ENCODE measurements at places on chromosomes 5 and 9. TPM values are rescaled to one million over a fixed set of nuclear protein-coding genes. Genes with fewer than 3 reads are reported as not detected.
A peak's percentile ranks its signal among the peaks of the same experiment; 100 is the strongest.

ZNG1E gene
- total RNA-seq, result 65.6 TPM

CNTNAP3 gene
- 20.6 TPM for total RNA-seq

DBH gene
- total RNA-seq, result not detected

PCDHA1 gene
- total RNA-seq, result not detected

PCDHGA6 gene
- 2.1 TPM for total RNA-seq

FXN gene
- 16.5 TPM for total RNA-seq

CARD9 gene
- 3.5 TPM for total RNA-seq

C9orf152 gene
- 10.4 TPM for total RNA-seq

CCDC187 gene
- 20.4 TPM for total RNA-seq

ZER1 gene
- 34.3 TPM for total RNA-seq

SHC3 gene
- total RNA-seq, result 12.6 TPM

ADRA1B gene
- 6.6 TPM for total RNA-seq

NPR3 gene
- total RNA-seq, result 41.9 TPM

SPAG8 gene
- total RNA-seq, result 18.4 TPM

CDHR2 gene
- total RNA-seq, result not detected

ADAMTS6 gene
- 19.4 TPM for total RNA-seq

NDUFA8 gene
- 31.4 TPM for total RNA-seq

ALDH7A1 gene
- total RNA-seq, result 41.4 TPM

DNA sequence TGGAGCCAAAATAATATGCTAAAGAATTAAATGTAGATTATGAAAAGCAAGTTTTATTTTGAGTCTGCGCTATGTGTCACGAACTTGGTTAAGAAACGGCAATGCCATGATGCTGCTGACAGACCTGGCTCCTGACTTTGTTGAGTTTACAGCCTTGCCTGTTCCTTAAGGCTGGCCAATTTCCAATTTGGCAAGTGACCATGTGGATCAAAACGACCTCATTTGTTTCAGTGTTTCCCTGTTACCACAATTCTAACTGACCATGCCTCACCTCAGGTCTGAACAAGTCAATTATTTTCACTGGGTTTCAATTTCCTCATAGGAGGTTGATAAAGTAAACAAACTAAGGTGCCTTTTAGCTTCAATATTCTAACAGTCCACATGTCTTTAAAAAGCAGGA is 461.4 kb downstream of the ZNF608 start:
- H3K27ac ChIP-seq, result no peak overlapping the region
- H3K27me3 ChIP-seq, result no peaks in the 10 kb centered on the region
- peaks cover 9% of the 10 kb centered on the region for H3K4me1 ChIP-seq
- no peak overlapping the region for H3K4me3 ChIP-seq
- no peak for DNase-seq

GRCh38 chr5:172664681-172665541 is 23.8 kb downstream of the NEURL1B start:
- no peak for DNase-seq
- H3K27ac ChIP-seq, result peak overlapping the region; percentile 91

GRCh38 chr5:139666551-139666950 is 18.4 kb downstream of the CXXC5 start:
- no peaks in the 10 kb centered on the region for H3K36me3 ChIP-seq
- peak overlapping the region; percentile 89 for H3K27ac ChIP-seq
- H3K27me3 ChIP-seq, result no peaks in the 10 kb centered on the region
- peaks cover 85% of the 10 kb centered on the region for H3K4me1 ChIP-seq

- no peaks in the 10 kb centered on the region for H3K36me3 ChIP-seq
- DNase-seq, result no peak
- no peak overlapping the region for H3K27ac ChIP-seq
These were observed 562.6 kb downstream of the NR2F1-AS1 start for GRCh38 chr5:93018461-93018860.

GRCh38 chr5:74192606-74193299 is 447.8 kb downstream of the ENC1 start:
- H3K27ac ChIP-seq, result no peak overlapping the region
- no peak overlapping the region for H3K4me3 ChIP-seq
- no peaks in the 10 kb centered on the region for H3K36me3 ChIP-seq

- peaks cover 9% of the 10 kb centered on the region for H3K4me1 ChIP-seq
- no peak for DNase-seq
- no peaks in the 10 kb centered on the region for H3K27me3 ChIP-seq
- no peak overlapping the region for H3K27ac ChIP-seq
- H3K36me3 ChIP-seq, result no peaks in the 10 kb centered on the region
- no peak overlapping the region for H3K4me3 ChIP-seq
These were observed 2.3 kb upstream of the SLC46A2 start for GRCh38 chr9:112892981-112893380.

- peak; percentile 88 for DNase-seq
- H3K27me3 ChIP-seq, result no peaks in the 10 kb centered on the region
- no peak overlapping the region for H3K4me3 ChIP-seq
- peaks cover 17% of the 10 kb centered on the region for H3K4me1 ChIP-seq
These were observed 6.2 kb upstream of the SPINK4 start for GRCh38 chr9:33233626-33234342.

GRCh38 chr5:149036168-149036567 is 26.7 kb downstream of the SH3TC2 start:
- no peak for DNase-seq
- H3K4me3 ChIP-seq, result no peak overlapping the region
- no peaks in the 10 kb centered on the region for H3K36me3 ChIP-seq
- no peaks in the 10 kb centered on the region for H3K27me3 ChIP-seq
- no peak overlapping the region for H3K27ac ChIP-seq

DNA sequence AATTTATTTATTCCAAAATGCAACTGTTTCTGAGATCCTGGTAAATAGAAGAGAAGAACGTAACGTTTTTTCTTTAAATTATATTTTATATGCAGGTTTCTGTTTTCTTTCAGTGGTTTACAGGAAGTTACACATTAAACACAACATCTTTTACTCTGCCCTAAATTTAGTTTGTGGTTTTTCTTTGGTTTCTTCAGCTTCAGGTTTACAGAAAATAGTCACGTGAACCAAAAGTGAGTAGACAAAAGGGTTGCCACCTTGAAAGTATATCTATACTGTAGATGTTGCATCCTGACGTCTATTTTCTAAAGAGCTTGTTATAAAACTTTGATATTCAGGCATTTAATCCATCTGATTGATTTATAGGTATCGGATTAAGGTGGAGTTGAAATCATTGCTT is 1236.6 kb downstream of the MAT2B start:
- H3K4me3 ChIP-seq, result no peak overlapping the region
- H3K36me3 ChIP-seq, result no peaks in the 10 kb centered on the region
- no peaks in the 10 kb centered on the region for H3K4me1 ChIP-seq
- H3K27me3 ChIP-seq, result no peaks in the 10 kb centered on the region

DNA sequence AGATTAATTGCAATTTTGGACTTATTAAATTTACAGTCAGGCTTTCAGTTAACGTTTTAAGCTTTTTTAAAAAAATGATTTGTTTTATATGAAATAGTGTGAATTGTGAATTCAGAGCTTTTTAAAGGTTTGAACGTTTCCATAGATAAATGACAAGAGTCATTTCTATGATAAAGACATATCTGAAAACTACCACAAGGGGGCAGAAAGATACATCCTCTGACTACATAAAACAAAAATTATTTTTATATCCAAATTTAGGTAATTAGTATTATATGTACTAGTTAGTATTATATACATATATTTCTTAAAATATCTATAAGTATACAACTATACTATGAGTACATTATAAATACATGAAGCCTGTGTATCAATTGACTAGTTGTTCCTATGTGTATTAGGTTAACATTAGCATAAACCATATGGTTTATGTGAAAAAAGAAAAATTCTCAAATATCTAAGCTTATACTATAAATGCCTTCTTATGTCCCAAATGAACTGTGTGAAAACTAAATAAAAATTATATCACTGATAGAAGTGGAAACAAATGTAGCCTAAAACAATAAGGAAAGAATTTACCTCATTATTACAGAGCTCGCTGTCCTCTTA is 155.2 kb downstream of the MEF2C start:
- no peaks in the 10 kb centered on the region for H3K27me3 ChIP-seq
- peaks cover 8% of the 10 kb centered on the region for H3K4me1 ChIP-seq
- H3K4me3 ChIP-seq, result no peak overlapping the region
- H3K27ac ChIP-seq, result no peak overlapping the region

- no peaks in the 10 kb centered on the region for H3K36me3 ChIP-seq
- H3K27me3 ChIP-seq, result no peaks in the 10 kb centered on the region
- no peak for DNase-seq
- H3K4me1 ChIP-seq, result no peaks in the 10 kb centered on the region
- no peak overlapping the region for H3K4me3 ChIP-seq
- no peak overlapping the region for H3K27ac ChIP-seq
These were observed 78.7 kb upstream of the SMIM23 start for GRCh38 chr5:171706736-171707441.

GRCh38 chr5:95720094-95720786 is 10.9 kb upstream of the RHOBTB3 start:
- no peaks in the 10 kb centered on the region for H3K36me3 ChIP-seq
- H3K27ac ChIP-seq, result no peak overlapping the region
- no peak for DNase-seq
- H3K4me3 ChIP-seq, result no peak overlapping the region
- no peaks in the 10 kb centered on the region for H3K4me1 ChIP-seq

GRCh38 chr9:126709241-126709640 is 95.5 kb downstream of the LMX1B start:
- H3K36me3 ChIP-seq, result no peaks in the 10 kb centered on the region
- no peaks in the 10 kb centered on the region for H3K27me3 ChIP-seq
- DNase-seq, result no peak
- H3K4me1 ChIP-seq, result peaks cover 14% of the 10 kb centered on the region
- no peak overlapping the region for H3K4me3 ChIP-seq
- H3K27ac ChIP-seq, result no peak overlapping the region

DNA sequence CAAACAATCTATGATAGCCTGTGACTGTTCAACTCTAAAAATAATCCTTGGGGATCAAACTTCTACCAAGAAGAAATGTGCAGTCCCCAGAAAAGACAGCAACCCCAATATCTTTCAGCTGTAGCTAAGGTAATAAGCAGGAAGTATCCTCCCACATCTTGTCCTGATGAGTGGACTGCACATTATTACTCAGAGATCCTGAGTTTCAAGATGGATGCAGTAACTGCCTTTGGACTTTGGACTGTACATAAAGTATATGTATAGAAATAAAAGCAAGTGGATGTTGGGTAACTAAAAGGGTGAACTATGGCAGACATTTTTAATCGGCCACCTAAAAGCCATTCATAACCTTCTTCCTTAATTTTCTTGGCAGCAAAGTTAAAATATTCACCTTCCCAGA is 45.1 kb downstream of the SMIM23 start:
- H3K4me3 ChIP-seq, result no peak overlapping the region
- DNase-seq, result no peak
- no peaks in the 10 kb centered on the region for H3K36me3 ChIP-seq
- no peaks in the 10 kb centered on the region for H3K4me1 ChIP-seq
- no peaks in the 10 kb centered on the region for H3K27me3 ChIP-seq

DNA sequence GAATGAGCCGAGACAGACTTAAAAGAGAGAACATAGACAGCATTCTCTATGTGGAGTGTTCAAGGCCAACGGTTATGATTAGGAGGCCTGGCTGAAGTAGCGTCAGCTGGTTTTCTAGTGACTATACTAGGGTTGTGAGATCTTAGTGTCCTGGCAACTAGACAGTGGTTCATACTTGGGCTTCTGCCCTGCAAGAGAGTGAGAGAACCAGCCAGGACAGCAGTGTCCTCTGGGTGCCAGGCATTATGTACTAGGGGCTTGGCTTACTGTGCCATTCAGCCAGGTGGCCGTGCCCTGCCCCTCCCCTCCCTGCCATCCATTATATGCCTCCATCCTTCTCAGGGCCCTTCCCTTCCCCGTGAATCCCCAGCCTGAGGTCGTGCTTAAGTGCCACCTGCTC is 56.8 kb downstream of the TRIO start:
- no peak overlapping the region for H3K27ac ChIP-seq
- H3K27me3 ChIP-seq, result no peaks in the 10 kb centered on the region
- H3K36me3 ChIP-seq, result no peaks in the 10 kb centered on the region
- H3K4me1 ChIP-seq, result peaks cover 34% of the 10 kb centered on the region

DNA sequence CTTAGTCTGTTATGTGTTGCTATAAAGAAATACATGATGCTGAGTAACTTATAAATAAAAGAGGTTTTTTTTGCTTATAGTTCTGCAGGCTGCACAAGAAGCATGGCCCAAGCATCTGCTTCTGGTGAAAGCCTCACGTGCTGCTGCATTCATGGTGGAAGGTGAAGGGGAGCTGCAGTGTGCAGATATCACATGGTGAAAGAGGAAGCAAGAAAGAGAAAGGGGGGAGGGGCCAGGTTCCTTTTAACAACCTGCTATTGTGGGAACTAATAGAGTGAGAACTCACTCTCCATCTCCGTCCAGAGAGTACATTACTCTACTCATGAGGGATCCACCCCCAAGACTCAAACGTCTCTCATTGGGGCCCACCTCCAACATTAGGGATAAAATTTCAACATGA is 12.5 kb upstream of the PARP8 start:
- no peaks in the 10 kb centered on the region for H3K27me3 ChIP-seq
- no peaks in the 10 kb centered on the region for H3K36me3 ChIP-seq
- no peak overlapping the region for H3K27ac ChIP-seq

- no peaks in the 10 kb centered on the region for H3K4me1 ChIP-seq
- H3K27ac ChIP-seq, result no peak overlapping the region
- no peak for DNase-seq
These were observed 306.4 kb upstream of the CD180 start for GRCh38 chr5:67502951-67503350.

DNA sequence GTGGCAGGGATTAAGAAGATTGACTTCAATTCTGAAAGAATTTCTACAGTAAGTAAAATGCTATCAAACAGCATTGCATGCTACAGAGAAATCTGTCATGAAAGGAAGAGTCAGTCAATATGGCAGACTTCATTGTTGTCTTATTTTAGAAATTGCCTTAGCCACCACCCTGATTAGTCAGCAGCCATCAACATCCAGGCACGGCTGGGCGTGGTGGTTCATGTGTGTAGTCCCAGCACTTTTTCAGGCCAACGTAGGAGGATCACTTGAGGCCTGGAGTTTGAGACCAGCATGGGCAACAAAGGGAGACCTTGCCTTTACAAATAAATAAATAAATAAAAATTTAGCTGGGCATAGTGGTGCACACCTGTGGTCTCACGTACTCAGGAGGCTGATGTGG is 46.6 kb downstream of the RMI1 start:
- no peak overlapping the region for H3K4me3 ChIP-seq
- H3K27ac ChIP-seq, result no peak overlapping the region
- DNase-seq, result no peak
- no peaks in the 10 kb centered on the region for H3K36me3 ChIP-seq
- no peaks in the 10 kb centered on the region for H3K27me3 ChIP-seq

GRCh38 chr9:81080900-81081299 is 608.4 kb downstream of the TLE1 start:
- no peak for DNase-seq
- no peaks in the 10 kb centered on the region for H3K27me3 ChIP-seq
- no peaks in the 10 kb centered on the region for H3K4me1 ChIP-seq
- no peak overlapping the region for H3K4me3 ChIP-seq
- no peaks in the 10 kb centered on the region for H3K36me3 ChIP-seq
- H3K27ac ChIP-seq, result no peak overlapping the region

GRCh38 chr5:137001026-137001569 is 498.0 kb downstream of the SPOCK1 start:
- H3K36me3 ChIP-seq, result no peaks in the 10 kb centered on the region
- H3K27ac ChIP-seq, result no peak overlapping the region
- no peaks in the 10 kb centered on the region for H3K4me1 ChIP-seq
- DNase-seq, result no peak

GRCh38 chr5:38208782-38209378 is 49.5 kb upstream of the EGFLAM start:
- no peaks in the 10 kb centered on the region for H3K27me3 ChIP-seq
- DNase-seq, result no peak
- no peaks in the 10 kb centered on the region for H3K36me3 ChIP-seq
- H3K4me3 ChIP-seq, result no peak overlapping the region
- no peak overlapping the region for H3K27ac ChIP-seq
- H3K4me1 ChIP-seq, result no peaks in the 10 kb centered on the region

All from upper lobe of left lung (tissue), 6 donors.